Large intestine (tissue), 12 donors: ENCODE measurements at places on chromosomes 7 and 10. TPM values are rescaled to one million over a fixed set of nuclear protein-coding genes. Genes with fewer than 3 reads are reported as not detected.

The NIPSNAP2 gene
- polyA plus RNA-seq = 58.1 TPM

The SFTPD gene
- 0.42 TPM for polyA plus RNA-seq

DNA sequence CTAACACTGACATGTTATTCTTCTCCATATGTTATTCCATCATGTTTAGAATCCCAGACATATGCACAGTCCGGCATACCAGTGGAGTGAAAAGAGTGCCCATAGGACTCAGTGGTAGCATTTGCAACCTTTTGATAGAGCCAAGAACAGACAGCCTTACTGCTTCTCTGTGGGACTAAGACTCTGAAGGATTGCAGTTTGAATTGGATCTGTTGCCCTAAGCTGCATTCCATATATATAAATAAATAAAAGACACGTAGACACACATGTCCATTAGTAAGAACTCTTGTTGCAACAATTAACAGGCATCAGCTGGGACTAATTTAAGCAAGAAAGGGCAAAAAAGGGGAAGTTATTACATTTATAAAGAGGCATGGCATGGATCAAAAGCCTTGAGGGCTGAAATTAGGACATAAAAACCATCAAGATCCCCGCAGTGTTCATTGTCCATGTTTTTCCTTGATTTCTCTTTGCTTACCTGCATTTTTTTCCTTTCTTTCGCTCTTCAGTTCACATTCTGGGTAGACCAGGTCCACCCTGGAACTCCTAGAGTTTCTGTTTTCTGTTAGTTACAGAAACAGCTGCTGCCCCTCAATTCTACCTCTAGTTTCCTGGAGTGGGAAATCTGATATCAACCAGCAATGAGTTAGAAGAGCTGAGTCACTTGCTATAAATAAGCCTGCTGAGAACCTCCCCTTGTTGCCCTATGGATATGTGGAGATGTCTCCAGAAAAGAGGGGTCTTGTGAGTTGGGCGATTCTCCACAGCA is 132.4 kb downstream of the SORCS1 start:
- DNase-seq = no peak

DNA sequence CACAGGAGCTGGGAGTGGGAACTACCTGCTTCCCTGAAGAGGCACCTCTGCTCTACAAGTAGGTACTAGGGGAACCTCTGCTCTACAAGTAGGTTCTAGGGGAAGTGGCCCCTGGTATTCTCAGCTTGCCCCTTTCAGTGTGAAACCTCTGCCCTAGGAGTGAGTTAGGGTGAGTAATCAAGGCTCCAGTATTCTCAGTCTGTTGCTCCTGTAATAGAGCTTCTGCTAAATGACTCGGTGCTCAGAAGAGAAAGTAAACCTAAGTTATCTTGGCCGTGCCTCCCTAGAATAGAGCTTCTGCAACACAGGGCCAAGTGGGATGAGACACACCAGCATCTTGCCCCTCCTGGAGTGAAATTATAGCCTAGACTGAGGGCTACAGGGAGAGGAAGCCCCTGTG is 13.4 kb upstream of the RASSF4 start:
- DNase-seq = no peak

DNA sequence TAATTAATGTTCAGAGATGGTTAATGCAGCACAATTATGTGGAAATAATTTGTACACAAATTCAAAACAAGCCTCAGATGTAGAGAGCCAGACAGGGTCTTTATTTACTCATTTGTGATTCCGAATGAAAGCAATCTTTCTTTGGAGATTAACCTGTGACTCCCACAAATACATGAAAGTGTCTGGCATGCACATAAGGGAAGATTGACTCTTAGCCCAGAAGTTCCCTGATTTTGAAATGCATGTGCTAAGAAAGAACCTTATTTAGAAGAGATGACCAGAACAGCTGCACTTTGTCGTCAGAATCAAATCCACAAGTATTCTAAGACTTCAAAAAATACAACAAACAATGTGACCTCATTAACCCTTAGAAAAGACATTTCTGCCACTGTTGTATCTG is 45.1 kb downstream of the RNLS start:
- DNase-seq = no peak

- no peak for DNase-seq
Measured at GRCh38 chr7:116441534-116441933, 58.0 kb upstream of the CAV2 start.
